ENCODE measurements at places on chromosomes 3 and 15.
A peak's percentile ranks its signal among the peaks of the same experiment; 100 is the strongest.

- DNase-seq, result no peak
These were observed 28.5 kb upstream of the GCNT3 start for GRCh38 chr15:59583088-59583487.

DNA sequence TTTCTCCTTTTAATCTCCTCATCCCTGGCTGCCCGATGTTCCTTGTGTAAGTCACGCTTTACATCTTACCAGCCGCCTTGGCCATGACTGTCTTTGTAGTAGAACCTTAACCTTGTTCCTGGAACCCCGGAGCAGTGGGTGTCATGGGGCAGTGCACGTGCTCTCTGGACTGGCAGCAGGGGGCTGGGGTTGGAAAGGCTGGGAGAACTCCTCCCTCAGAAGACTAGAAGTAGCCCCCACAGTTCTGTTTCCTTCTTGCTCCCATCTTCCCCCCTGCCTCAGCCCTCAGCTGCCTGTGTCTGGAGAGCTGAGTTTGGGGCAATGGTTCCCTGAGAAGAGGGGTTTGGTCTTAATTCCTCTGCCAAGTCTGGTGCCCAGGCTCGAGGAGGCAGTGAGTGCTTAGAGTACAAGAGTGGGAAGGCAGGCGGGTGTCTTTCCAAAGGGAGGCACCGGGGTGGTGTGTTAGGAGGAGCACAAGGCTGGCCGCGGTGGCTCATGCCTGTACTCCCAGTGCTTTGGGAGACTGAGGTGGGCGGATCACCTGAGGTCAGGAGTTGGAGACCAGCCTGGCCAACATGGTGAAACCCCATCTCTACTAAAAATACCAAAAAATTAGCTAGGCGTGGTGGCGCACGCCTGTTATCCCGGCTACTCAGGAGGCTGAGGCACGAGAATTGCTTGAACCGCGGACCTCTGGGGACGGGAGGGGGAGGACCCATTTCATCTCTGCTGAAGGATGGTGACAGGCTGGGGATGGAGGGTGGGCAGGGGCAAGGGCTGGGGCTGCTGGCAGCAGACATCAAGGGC, 100.4 kb downstream of the VGLL4 start:
- no peak for DNase-seq

- no peak for DNase-seq
These were observed 102.2 kb downstream of the DAPK2 start for GRCh38 chr15:63943829-63944680.

DNA sequence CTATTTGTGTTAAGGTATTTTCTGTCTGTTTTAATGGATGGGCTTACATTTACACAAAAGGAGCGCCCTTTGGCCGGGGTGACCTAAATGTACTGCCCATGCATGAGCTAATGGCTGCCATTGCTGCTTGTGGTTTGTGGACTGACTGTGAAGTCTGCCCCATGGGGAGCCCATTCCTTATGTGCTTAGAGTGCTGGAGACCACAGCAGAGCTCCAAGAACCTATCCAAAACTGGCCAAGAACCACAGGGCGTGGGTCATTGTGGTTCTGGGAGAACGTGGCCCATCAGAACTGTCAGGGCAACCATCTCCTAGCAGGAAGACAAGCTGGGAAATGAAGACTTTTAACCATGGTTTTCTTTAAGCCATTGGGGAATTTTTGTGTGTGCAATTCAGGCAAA, 105.3 kb downstream of the CHDH start:
- no peak for DNase-seq

- DNase-seq, result no peak
These were observed 7.4 kb downstream of the RNF168 start for GRCh38 chr3:196496183-196496582.

DNA sequence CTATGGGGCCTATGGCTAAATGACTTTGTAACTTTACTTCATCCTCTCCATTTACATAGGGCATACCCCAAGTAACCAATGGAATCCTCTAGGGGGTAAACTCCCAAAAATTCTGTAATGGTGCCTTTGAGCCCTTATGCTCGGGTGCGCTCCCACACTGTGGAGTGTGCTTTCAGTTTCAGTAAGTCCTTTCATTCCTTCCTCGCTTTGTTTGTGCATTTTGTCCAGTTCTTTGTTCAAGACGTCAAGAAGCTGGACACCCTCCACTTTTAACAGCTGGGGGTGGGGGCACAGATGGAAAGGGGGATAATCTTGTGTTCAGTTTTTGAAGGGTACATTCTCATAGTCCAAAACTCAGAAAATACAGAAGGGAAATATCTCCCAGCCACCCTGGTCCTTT, 84.4 kb upstream of the C2CD4B start:
- DNase-seq, result no peak

- DNase-seq, result peak; percentile 88
These were observed 30.1 kb downstream of the FBLN2 start for GRCh38 chr3:13579063-13579462.

GRCh38 chr3:175270198-175270837, 411.2 kb downstream of the NAALADL2 start:
- DNase-seq, result peak; percentile 32

DNA sequence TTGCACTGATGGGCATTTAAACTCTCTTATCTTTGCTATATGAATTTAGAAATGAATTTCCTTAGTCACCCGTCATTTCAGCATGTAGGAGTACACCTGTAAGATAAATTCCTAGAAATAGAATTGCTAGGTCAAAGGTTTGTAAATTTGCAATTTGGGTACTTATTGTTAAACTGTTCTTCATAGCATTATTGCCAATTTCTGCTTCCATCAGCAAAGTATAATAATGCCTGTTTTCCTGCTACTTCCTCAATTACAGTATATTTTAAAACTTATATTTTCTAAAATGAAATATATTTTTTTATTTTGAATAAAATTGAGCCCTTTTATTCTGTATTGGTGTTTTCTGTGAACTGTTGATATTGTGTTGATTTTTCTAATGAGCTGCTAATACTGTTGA, 16.3 kb upstream of the MCF2L2 start:
- no peak for DNase-seq

DNA sequence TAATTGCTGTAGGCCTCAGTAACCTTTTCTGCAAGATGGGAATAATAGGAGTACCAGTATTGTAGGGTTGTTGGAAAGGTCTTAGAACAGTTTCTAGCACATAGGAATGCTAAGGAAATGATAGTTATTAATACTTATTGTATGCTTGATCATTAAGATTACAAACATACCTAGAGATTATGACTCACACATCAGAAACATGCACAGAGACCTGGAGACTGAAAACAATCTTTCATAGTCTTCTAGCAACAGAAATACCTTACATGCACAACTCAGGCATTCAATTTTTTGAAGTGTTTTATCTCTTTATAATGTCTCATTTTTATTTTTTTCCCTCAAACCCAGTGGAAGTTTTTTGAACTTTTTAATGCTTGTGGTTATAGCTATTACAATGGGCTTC, 104.4 kb upstream of the ZBTB20 start:
- DNase-seq, result peak; percentile 44

DNA sequence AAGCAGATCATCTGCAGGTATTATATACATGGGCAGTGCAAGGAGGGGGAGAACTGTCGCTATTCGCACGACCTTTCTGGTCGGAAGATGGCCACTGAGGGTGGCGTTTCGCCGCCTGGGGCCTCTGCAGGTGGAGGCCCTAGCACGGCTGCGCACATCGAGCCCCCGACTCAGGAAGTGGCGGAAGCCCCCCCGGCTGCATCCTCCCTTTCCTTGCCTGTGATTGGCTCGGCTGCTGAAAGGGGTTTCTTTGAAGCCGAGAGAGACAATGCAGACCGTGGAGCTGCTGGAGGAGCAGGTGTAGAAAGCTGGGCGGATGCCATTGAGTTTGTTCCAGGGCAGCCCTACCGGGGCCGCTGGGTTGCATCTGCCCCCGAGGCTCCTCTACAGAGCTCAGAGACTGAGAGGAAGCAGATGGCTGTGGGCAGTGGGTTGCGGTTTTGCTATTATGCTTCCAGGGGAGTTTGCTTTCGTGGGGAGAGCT, 639 bp downstream of the MKRN3 start:
- DNase-seq, result peak; percentile 21

DNA sequence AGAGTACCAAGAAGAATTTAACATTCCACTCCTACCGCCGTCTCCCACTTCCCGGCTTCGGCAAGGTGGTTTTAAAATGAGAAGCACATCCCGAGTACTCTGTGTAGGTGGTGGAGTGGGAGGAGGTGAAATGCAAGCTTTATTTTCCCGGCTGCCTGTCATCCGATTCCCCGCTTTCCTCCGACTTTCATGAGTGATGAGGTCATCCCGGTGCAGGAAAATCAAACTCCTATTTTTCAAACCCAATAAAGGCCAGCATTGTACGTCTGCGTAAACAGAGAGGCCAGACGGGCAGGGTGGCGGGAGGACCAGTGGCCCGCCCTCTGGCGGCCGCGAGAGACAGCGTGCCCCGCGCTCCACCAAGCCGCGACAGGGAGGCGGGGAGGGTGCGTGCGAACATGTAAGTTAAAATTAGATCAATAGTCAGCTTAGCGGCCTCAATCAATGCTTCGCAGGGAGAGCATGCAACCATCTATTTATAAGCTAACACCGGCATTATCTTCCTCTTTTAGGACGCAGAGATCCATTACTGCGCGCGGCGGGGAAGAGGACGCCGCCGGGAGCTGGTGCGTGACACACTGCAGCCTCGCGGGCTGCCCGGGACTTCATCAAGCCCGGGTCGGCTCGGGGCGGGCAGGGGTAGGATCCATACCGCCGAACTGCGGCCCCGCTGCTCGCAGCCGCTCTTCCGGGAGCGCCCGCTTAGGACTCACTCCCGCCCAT, 163.3 kb downstream of the CD47 start:
- peak; percentile 83 for DNase-seq

GRCh38 chr3:119835556-119835955, 53.7 kb downstream of the NR1I2 start:
- no peak for DNase-seq

GRCh38 chr15:38461066-38461833, 7.3 kb downstream of the FAM98B start:
- peak; percentile 74 for DNase-seq

GRCh38 chr3:170539897-170540296, 46.0 kb downstream of the SLC7A14 start:
- no peak for DNase-seq

GRCh38 chr3:63343674-63344073, 65.6 kb downstream of the SYNPR start:
- peak; percentile 98 for DNase-seq

DNA sequence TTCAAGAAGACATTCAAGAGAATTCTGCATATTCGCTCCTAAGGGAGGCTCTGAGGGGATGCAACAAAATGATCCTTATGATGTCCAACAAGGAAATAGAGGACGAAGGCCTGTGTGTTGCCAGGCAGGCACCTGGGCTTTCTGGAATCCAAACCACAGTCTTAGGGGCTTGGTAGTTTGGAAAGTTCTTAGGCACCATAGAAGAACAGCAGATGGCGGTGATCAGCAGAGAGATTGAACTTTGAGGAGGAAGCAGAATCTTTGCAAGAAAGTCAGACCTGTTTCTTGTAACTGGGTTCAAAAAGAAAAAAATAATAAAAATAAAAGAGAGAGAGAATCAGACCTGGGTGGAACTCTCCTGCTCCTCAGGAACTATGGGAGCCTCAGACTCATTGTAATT, 11.7 kb upstream of the ATG7 start:
- no peak for DNase-seq

DNA sequence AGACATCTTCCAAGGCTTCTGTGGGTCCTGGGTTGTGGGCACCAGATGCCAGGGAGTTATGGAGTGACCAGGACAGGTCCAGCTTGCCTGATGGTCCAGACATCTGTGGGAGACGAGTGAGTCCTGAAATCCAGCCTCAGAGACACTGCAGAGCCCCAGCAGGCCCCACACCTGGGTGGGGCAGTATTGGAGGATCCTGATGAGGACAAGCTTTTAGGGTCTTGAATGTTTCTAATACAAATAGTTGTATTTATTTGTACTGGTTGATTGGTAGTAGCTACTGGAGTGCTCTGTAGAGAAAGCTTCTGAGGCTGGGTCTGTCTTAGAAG, 67.5 kb upstream of the PRR23C start:
- no peak for DNase-seq

GRCh38 chr3:87218560-87218959, 8.5 kb upstream of the CHMP2B start:
- DNase-seq, result no peak

DNA sequence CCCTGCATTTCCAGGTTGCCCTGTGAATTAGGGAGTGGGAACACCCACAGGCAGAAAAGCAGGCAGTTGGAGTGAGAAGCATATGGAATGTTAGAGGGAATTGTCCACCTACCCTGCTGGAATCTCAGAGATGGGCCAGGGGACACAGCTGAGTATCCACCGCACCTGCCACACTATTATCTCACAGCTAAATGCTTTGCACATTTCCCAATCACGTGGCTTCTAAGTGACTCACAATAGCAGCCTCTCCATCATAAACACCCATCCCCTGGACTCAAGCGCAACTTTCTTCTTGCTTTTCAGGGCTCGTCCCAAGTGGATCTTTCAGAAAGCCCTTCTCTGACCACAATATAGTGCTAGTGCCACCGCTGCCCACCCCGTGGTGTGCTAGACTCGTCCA, 389.0 kb upstream of the LMCD1 start:
- no peak for DNase-seq

DNA sequence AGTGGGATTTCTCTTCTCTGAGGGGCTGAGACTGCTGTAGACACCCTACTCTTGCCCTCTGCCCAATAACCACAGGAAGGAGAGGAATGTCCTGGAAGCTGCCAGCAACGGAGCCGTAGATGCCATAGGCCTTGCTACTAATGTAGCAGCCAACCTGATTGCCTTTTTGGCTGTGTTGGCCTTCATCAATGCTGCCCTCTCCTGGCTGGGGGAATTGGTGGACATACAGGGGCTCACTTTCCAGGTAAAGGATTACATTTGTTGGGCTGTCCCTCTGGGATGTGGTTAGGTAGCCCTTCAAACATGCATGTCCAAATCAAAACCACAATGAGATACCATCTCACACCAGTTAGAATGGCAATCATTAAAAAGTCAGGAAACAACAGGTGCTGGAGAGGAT, 16.1 kb downstream of the SLC28A2 start:
- no peak for DNase-seq

GRCh38 chr3:121995161-121996137, 26.6 kb downstream of the ILDR1 start:
- peak; percentile 79 for DNase-seq

- no peak for DNase-seq
These were observed 339.2 kb downstream of the CHL1 start for GRCh38 chr3:535566-536416.

GRCh38 chr3:159813822-159814531, 174.7 kb upstream of the IL12A start:
- DNase-seq, result peak; percentile 53

DNA sequence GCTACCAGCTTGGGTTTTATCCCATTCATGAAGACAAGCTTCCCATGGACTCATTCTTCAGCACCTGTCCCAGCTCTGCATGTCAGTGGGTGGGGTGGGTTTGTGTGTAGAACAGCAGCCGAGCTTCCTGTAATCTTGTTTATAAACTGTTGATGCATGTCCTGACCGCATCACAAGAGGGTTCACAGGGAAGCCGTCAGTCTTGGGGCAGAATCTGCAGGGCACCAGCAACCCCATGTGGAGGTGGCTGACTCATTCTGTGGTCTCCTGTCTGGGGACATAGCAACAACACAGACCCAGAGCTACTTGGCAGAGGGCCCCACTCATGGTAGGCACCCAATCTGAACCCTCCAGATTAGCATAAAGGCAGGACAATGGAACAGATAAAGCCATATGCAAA, 35.6 kb downstream of the DAPK2 start:
- DNase-seq, result peak; percentile 94

- DNase-seq, result no peak
These were observed 140.4 kb downstream of the SATB1 start for GRCh38 chr3:18284716-18285115.

- DNase-seq, result no peak
These were observed 3.3 kb downstream of the TPM1 start for GRCh38 chr15:63045879-63046278.

Data from iris pigment epithelial cell (primary cell).